Renal cortical epithelial cell (primary cell): ENCODE measurements at places on chromosomes 5 and 9.

DNA sequence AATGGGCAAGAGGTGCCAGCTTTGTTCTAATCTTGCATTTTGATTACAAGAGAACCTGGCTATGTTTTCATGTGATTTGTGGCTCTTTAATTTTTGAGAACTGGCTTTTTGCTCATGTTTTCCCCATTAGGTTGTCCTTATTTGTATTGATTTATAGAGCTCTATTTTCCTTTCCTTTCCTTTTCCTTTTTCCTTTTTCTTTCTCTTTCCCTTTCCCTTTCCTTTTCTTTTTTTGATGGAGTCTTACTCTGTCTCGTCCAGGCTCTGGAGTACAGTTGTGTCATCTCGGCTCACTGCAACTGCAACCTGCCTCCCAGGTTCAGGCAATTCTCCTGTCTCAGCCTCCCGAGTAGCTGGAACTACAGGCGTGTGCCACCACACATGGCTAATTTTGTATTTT lies 55.5 kb downstream of the GPBP1 start:
- no peak for DNase-seq

GRCh38 chr5:140131967-140132409 lies 6.3 kb downstream of the IGIP start:
- DNase-seq: peak; percentile 97

DNA sequence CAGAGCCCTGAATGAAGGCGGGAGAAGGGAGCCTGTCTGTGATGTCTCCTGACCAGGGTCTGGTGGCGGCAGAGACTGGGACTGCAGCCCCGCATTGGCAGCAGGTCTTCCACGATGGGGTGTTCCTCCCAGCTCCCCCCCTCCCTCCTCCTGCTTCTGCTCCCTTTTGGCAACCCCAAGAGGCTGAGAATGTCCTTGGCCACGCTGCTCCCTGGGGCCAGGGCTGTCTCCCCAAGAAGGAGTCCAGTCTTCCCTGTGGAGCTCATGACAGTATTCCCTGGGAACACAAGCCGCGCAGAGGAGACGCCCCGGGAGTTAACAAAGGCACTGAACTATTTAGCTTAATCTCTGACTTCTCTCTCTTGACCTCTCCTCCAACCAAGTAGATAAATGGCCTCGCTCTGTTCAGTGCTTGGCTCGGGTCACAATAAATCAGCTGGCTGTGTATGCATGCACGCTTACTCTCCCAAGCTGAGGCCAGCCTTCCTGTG lies 84.0 kb upstream of the NEURL1B start:
- DNase-seq: no peak

DNA sequence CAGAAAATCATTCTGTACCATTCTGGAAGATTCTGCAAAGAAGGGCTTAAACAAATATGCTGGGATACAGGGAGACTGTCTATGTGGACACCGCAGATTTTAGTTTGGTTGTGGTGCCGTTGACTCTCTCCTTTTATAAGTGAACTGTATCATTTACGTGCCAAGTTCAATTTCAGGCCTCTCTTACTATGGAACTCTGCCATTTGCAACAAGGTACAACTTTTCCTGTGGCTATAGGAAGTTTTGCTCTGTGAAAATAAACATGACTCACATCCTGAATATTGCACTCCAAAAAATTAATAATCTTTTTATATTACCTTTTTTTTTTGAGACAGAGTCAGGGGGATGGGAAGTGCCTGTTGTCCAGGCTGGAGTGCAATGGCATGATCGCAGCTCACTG lies 29.7 kb upstream of the CSNK1G3 start:
- no peak for DNase-seq

- peak; percentile 66 for DNase-seq
Measured at GRCh38 chr9:122810306-122810946, 10.5 kb downstream of the OR1K1 start.

GRCh38 chr5:62256161-62257019 lies 49.6 kb upstream of the KIF2A start:
- DNase-seq: no peak

- no peak for DNase-seq
Measured at GRCh38 chr5:74613283-74613682, 27.2 kb downstream of the ENC1 start.
